Activated CD8-positive, alpha-beta T cell treated with anti-CD3 and anti-CD28 coated beads, Interleukin-2, amount 10 ng/mL, durations not matched to agents 7 days and 5 days (primary cell): ENCODE measurements at places on chromosomes 12 and 14. TPM values are rescaled to one million over a fixed set of nuclear protein-coding genes. Genes with fewer than 3 reads are reported as not detected.

Gene PPHLN1
- total RNA-seq: 79.3 TPM

Gene TAS2R42
- not detected for total RNA-seq

Gene A2M
- total RNA-seq: not detected

Gene PLXNC1
- 45.6 TPM for total RNA-seq

Gene PRH2
- total RNA-seq: not detected

Gene GPR162
- 0.13 TPM for total RNA-seq

Gene MYH6
- total RNA-seq: not detected

Gene PCNX1
- 67.8 TPM for total RNA-seq

Gene MORN3
- total RNA-seq: 0.26 TPM

Gene TCP11L2
- 5.9 TPM for total RNA-seq

Gene VRTN
- not detected for total RNA-seq

Gene ZFHX2
- 1.5 TPM for total RNA-seq

Gene RBM19
- 29.6 TPM for total RNA-seq

Gene GPR135
- 1.5 TPM for total RNA-seq

Gene CMA1
- total RNA-seq: 0.82 TPM

Gene GSC
- total RNA-seq: not detected

Gene HAL
- 0.63 TPM for total RNA-seq

Gene PELI2
- total RNA-seq: 0.57 TPM

Gene NKX2-1
- not detected for total RNA-seq

Gene NOS1
- total RNA-seq: not detected

Gene DNAJC22
- not detected for total RNA-seq

Gene GYS2
- total RNA-seq: not detected

Gene CCDC177
- total RNA-seq: not detected

Gene NRL
- total RNA-seq: 2.8 TPM

Gene GALNT16
- total RNA-seq: not detected

Gene RTL1
- total RNA-seq: not detected

Gene BCL11B
- total RNA-seq: 68.6 TPM

Gene ENDOU
- total RNA-seq: not detected

Gene LRCOL1
- total RNA-seq: not detected

Gene RAD9B
- 0.68 TPM for total RNA-seq

Gene NAV3
- not detected for total RNA-seq

Gene RAP1B
- total RNA-seq: 256 TPM

Gene PMCH
- not detected for total RNA-seq

Gene NXPH4
- 0.40 TPM for total RNA-seq

Gene TAS2R7
- not detected for total RNA-seq

Gene ADAM21
- total RNA-seq: not detected

Gene CLMN
- total RNA-seq: 1.6 TPM

Gene KLRC1
- 4.9 TPM for total RNA-seq

Gene SLC39A2
- not detected for total RNA-seq

Gene CSRNP2
- 13.7 TPM for total RNA-seq
